Ammon's horn (tissue), 1 donor: ENCODE measurements at places on chromosomes 5 and 9.

DNA sequence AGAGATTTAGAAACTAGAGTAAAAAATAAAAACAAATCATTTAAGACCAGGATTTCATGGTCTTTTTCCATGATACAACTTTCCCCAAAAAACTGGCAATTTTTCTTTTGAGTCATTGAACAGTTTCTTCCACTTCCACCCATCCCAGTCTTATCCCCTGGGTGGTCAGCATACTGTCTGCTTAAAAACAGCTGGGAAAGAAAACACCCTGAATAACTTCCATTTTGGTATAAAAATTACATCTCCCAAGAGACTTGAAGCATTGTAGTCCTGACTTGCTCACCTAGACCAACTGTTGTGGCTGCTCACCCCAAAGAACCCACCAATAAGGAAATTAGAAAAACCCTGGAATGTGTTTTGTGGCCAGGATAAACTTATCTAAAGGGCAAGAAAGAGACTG, 731.3 kb downstream of the NR2F1-AS1 start:
- DNase-seq: no peak

DNA sequence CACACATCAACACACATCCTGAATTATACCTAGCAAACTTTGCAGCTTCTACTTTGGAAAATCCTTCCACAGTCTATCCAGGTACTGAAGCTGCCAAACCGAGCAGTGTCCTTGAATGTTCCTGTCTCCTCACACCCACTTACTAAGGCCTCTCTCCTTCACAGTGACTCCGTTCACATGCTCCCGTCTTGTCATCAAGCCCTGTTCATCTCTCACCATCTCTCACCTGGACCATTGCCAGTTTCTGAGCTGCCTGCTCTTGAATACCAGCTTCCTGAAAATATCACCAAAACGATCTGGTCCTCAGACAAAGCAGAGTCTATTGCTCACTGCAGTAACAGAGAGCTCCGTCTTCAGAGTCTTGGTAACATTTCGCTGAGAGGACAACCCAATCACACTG, 57.4 kb downstream of the GCNT1 start:
- peak; percentile 30 for DNase-seq

DNA sequence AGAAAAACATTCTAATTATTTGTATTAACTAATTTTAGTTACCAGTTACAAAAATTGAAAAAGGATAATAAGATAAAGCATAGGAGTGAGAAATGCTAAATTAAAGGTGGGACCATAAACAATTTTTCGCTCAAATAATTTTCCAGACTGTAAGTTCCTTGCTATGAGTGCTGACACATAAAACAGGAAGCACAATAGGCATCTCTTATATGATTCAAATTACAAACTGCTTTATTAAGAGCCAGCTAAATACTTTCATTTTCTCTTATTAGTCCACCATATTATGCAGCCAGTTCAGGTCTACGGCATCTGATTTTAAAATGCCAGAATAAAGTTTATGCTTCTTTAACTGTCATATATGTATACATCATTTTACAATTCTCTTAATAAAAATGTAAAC, 4.4 kb downstream of the RC3H2 start:
- no peak for DNase-seq

- no peak for DNase-seq
Observed at GRCh38 chr5:153824909-153825308, 213.8 kb downstream of the FAM114A2 start.

DNA sequence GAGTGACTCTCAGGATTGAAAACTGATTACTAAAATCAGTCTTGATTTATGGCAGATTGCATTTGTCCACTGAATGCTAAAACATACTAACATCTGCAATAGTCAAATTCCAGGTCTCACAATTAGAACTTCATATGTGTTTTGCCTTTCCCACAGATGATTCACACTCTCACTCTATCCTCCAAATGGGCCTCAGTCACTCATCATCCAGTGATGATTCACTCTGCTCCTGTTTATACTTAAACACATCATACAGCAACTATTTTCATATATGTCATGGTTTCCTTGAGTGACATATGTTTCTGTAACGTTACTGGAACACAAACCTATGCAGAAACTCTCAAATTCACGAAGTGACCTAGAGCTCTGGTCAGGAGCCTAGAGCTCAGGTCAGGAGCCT, 512.9 kb downstream of the HINT1 start:
- DNase-seq: peak; percentile 8

DNA sequence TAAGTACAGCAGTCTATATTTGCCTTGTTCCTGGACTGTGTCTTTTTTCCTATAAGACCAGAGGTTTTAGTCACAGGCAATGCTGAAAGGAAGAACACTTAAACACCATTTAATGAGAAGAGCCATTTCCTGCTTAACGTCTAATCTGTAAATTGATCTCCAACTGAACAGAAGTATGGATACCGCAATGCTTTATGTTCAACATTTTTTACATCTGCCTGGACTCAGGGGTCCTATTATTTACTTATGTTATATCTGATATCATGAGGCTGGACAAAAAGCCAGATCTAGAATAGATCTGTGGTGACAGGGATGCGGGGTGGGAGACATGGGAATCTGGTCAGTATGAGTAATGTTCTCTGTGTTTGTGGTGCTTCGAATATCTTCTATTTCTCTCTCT, 334.6 kb upstream of the MPDZ start:
- no peak for DNase-seq

- peak; percentile 73 for DNase-seq
Observed at GRCh38 chr9:132114102-132114707, 34.5 kb upstream of the MED27 start.

DNA sequence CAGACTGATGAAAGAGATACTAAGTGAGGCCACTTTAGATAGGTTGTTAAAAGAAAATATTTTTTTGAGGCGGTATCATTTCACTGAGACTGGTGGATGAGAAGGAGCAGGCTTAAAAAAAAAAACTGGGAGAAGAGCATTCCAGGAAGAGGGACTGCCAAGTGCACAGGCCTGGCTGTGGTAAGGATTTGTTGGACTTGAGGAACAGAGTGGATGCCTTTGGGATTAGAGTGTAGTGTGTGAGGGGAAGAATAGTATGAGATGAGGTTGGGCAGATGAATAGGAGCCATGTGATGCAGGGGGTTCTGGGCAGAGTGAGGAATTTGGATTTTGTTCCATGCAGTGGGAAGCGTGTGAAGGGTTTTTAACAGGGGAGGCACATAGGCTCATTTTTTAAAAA, 57.9 kb downstream of the PBX3 start:
- no peak for DNase-seq

GRCh38 chr5:27472000-27472763, 433.8 kb upstream of the CDH9 start:
- DNase-seq: no peak

DNA sequence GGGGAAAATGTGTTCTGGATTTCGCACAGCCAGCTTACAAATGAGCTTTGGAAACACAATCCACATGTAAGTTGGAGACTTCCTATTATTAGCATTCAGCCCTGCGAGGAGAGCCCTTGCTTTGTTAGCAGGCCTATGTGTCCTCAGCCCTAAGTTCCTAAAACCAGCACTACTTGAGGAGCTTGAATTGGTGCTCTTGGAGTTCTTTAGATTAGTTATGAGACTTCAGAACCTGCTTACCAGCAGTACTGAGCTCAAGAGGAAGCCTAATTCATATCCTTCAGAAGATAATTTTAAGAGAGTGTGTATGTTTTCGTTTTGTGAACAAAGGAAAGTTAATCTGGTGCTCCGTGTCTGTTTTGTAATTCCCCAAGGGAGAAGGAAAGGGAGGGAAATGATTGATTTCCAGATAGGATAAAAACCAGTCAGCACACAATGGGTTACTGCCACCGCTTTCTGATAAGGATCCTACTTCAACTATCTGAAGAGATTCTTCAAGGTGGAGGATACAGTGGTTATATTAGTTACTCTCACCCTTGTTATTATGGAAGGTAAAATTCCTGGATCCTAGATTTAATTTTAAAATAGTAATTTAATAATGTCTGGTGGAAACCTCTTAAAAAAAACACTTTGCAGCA, 35.2 kb downstream of the PIK3R1 start:
- no peak for DNase-seq

DNA sequence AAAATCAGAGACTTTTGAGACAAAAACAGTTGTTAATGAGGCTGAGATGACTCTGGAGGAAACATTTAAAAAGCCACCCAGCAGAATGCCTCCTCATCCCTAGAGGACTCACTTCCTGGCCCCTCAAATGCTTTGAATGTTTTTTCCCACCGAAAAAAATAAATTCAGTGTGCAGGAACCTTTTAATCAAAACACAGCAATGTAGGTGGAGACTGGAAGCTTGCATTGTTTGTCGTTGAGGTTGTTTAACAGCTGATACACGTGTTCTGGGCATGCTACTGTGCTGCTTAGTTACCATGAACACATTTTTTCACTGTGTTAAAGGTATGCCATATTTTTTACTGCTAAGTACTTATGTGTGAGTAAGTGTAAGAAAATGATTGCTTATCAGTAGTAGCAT, 65.7 kb upstream of the ADCY2 start:
- DNase-seq: no peak

DNA sequence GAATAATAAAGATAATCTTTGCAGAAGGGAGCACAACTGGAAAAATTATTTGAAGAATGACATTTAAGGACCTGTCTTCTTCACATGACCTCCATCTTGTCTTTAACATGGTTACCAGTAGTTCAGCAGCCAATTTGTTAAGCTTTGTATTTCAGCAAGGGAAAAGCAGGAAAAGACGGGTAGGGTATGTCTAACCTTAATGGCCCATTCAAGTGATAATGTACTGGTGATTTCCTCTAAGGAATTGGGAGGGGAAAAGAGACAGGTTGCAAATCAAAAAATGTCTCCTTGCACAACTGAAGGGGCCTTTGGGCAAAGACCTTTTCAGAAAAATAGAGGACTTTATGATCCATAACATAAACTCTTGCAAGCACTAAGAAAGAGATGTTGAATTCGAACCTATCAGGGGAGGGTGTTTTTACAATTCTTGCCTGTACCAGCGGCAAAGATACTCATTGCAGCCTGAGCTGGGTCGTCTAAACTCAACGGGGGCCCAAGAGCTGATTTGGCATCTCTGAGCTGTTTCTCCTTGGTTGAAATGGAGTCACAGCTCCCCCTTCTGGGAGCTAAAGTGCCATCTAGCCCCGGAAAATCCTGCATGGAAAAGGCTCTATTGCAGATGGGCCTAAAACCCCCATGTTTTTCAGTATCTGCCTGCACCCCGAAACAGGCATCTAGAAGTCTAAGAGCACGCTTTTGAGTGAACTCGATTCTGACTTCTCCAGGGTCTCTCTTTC, 3.8 kb downstream of the BRINP1 start:
- peak; percentile 78 for DNase-seq

DNA sequence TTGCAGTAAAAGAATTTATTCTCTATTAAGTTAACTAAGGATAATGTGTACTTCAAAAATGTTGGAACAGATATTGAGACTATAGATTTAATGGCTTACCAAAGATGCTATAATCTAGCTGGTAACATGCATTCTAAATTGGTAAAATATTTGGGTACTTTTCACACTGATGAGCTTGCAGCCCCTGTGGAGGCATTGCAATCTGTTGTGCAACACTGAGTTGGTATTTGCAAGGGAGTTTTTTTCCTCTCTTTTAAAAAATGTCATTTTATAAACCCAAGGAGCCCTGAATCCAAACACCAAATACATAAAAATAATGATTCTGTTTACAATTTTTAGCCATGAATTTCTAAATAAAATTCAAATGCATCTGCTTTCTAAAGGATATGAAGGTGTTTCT, 944.8 kb downstream of the DTWD2 start:
- DNase-seq: no peak

GRCh38 chr9:121268598-121268850, 562 bp downstream of the GSN start:
- DNase-seq: no peak

- DNase-seq: no peak
Observed at GRCh38 chr5:121019106-121019505, 555.0 kb downstream of the PRR16 start.

DNA sequence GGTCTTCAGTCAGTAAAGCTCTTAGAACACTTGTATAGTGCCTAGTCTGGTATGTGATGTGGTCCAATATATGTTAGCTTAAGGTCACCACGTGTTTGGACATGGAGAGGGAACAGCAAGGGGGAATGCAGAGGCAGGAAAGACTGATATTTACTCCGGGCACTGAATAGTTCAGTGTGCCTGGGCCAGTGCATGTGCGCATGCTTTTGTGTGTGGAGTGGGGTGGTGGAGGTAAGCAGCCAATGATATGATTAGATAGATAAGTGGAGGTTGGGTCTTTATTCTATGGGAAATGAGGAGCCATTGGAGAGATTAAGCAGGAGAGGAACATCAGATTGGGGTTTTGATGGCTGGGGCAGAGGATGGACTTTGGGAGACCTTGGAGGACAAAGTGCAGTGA, 14.0 kb downstream of the OR13J1 start:
- DNase-seq: no peak

DNA sequence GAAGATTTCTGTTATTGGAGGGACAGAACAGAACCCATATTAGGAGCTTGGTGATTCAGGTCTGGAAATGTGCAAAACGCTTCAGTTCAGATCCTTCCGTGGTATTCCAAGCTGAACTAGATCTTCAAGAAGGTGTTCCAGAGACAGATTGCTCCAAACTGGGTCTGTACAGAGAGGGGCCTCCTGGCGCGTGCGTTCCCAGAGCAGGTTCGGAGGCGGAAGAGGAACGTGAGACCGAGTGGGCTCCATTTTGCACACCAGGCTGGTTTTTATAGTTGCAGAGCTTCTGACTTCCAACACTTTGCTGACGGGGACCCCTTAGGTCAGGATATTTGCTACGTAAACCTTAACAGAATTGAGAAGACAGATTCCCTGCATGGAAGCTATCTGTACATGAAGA, 16.7 kb upstream of the RPL26L1 start:
- no peak for DNase-seq

DNA sequence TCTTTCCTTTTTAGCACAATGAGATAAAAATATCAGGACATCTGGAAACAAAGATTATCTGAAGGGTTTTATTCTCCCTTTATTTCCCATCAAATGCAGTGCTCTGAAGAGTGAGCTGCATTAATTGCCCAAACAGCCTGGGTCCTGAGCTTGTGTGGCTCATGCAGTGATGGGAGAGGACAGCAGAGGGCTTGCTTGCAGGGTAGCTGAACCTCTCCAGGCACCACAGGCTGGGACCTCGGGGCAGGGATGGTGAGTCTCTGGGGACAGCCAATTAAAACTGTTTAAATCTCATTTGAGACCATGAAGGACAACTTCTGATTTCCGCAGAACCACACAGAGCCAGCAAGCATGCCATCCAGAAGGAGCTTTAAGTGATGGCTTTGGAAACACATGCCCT, 71.2 kb downstream of the PLAC8L1 start:
- DNase-seq: no peak

- no peak for DNase-seq
Observed at GRCh38 chr5:65811885-65812284, 89.9 kb downstream of the NLN start.

- DNase-seq: peak; percentile 37
Observed at GRCh38 chr5:149060325-149060724, 2.5 kb downstream of the SH3TC2 start.

DNA sequence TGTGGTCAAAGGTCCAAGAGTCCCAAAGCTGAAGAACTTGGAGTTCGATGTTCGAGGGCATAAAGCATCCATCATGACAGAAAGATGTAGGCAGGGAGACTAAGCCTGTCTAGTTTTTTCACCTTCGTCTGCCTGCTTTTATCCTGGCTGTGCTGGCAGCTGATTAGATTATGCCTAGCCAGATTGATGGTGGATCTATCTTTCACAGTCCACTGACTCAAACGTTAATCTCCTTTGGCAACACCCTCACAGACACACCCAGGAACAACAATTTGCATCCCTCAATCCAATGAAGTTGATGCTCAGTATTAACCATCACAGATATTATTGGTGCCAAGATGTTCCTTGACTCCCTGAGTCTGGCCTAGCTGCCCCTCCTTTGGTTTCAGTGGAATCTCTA, 530.8 kb upstream of the CLINT1 start:
- DNase-seq: no peak

- no peak for DNase-seq
Observed at GRCh38 chr5:103375863-103376591, 117.5 kb downstream of the MACIR start.
